Central memory CD8-positive, alpha-beta T cell (primary cell): ENCODE measurements at places on chromosomes 13 and 19.

- DNase-seq: no peak
These were observed 29.4 kb downstream of the DNM2 start for GRCh38 chr19:10747271-10747670.

GRCh38 chr19:43667126-43667875, 2.7 kb downstream of the PLAUR start:
- no peak for DNase-seq

- DNase-seq: peak; percentile 69
These were observed 45.6 kb upstream of the UBE2L5 start for GRCh38 chr13:30376426-30377311.

- DNase-seq: no peak
These were observed 3.0 kb upstream of the ZNF628 start for GRCh38 chr19:55473225-55474012.

DNA sequence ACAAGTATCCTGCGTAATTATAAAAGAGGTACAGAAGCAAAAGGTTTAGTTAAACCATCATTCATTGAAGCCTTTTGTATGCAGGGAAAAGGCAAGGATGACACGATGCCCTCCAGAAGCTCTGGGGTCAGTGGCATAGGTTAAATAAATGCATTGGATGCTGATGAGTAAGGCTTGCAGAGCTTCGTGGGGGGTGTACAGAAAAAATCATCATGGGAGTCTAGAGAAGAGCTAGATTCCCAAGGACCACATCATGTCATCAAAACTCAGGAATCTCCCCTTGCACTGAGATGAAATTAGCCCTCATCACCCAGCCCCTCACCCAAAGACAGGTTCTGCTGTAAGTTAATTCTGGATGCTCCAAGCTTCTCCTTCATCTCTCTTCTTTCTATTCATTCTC, 8.3 kb downstream of the FPR1 start:
- DNase-seq: no peak

DNA sequence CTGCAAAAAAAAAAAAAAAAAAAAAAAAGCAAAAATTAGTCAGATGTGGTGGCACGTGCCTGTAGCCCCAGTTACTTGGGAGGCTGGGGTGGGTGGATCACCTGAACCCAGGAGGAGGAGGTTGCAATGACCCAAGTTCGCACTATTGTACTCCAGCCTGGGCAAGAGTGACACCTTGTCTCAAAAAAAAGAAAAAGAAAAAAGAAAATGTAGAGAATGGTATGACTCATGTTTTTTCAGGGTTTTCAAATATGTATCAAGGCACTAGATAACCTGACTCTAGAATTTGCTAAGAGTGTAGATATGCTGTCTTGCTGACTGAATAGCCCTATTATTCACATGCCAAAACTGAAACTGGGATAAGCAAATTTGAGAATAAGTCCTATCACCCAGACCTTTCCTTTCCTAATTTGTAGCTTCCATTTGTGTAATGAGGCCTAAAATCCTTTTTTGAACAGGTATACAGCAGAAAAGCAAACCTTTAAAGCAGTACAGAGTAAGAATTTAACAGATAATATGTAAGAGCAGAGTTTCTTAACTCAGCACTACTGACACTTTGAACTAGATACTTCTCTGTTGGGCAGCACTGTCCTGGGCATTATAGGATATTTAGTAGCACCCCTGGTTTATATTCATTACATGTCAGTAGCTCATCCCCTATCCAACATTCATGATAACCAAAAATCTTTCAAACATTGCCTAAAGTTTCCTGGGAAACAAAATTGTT, 108.6 kb downstream of the ELF1 start:
- DNase-seq: no peak

DNA sequence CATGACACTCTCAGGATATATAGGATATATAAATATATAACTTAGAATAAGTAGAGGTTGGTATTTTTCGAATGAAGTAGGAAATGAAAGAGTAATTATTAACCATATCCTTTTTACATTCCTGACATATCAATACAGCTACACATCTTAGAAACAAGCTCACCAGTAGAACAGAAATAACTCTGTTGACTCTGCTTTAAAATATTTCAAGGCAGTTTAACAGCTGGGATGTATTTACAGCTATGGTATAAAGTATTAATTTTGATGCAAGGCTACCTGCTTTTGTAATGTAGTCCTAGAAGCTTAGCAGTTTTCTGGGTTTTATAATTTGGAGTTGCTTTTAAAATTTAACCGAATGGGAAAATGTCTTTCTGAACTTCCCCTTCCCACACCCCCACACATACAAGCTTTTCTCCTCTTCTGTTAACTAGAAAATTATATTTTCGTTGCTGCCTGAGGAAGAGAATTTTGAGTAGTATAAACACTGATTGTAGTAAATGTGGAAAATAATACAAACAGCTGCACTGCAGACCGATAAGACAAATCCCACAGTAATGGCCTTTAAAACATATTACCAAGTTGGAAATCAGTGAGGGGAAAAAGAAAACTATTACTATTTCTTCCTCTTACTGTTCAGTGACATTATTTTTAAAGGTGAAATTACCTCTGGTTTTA, 147.7 kb downstream of the GGACT start:
- DNase-seq: no peak

DNA sequence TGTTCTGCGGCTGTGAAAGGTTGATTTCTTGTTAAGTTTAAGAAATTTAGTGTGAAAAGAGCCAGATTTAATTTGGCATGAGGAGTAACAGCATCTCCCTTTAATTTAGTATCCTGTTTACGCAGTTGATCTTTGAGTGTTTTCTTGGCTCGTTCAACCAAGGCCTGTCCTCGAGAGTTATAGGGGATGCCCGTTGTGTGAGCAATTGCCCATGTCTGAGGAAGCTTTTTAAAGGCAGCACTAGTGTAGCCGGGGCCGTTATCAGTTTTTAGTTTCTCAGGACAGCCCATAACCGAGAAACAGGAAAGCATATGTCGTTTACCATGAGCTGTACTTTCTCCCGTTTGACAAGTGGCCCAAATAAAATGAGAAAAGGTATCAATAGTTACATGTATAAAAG, 47.5 kb upstream of the ZNF43 start:
- no peak for DNase-seq

GRCh38 chr13:43662976-43663375, 123.8 kb downstream of the ENOX1 start:
- DNase-seq: no peak

DNA sequence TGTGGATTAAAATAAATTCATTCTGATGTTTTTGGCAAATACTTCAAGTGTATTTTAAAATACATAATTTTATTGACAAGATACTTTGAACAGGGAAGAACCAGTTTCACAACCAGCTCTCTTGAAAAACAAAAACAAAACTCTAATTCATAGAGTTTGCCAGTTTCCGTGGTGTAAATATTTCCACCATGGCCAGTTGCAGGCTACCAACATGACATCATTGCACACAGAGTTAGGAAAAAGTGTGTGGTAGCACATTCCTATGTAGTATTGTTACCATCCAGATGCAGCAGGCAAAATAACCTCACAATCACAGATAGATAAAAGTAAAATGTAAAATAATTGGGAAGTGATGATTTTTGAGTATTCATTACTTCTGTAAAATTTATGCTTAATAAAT, 7.7 kb upstream of the RNF113B start:
- DNase-seq: no peak

DNA sequence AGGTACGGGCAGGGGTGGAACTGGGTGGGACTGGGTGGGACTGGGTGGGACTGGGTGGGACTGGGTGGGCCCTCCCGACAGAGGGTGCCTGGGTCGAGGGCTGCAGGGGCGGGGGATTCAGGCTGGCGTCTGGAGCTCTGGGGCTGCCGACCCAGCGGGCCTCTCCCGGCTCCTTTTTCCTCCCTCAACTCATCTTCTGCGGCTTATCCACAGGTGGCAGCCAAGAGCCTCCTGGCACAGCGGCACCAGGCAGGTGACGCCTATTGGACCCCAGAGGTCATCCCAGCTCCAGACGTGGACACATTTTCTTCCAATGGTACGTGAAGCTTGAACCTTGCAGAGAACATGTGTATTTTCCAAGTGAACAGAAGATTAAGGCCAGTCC, 533 bp downstream of the ZNF544 start:
- no peak for DNase-seq

- DNase-seq: peak; percentile 54
These were observed 900 bp downstream of the PPP1R13L start for GRCh38 chr19:45403781-45404556.

DNA sequence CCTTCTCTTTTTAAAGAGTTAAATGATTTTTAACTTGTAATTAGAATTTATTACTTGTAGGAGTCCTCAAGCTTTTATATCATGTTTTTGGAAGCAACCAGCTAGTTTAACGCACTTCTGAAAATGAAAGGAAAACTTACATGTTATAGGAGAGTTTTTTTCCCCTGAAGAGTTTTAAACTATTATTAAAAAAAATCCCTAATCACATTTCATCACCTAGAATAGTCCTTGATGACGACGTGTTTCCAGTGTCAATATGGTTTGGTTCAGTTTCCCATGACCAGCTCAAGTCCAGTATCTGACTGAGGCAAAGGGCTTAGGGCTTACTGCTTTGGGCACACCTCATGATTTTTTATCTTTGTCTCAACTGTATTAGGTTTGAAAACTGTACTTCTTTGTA, 36.0 kb downstream of the URI1 start:
- no peak for DNase-seq

DNA sequence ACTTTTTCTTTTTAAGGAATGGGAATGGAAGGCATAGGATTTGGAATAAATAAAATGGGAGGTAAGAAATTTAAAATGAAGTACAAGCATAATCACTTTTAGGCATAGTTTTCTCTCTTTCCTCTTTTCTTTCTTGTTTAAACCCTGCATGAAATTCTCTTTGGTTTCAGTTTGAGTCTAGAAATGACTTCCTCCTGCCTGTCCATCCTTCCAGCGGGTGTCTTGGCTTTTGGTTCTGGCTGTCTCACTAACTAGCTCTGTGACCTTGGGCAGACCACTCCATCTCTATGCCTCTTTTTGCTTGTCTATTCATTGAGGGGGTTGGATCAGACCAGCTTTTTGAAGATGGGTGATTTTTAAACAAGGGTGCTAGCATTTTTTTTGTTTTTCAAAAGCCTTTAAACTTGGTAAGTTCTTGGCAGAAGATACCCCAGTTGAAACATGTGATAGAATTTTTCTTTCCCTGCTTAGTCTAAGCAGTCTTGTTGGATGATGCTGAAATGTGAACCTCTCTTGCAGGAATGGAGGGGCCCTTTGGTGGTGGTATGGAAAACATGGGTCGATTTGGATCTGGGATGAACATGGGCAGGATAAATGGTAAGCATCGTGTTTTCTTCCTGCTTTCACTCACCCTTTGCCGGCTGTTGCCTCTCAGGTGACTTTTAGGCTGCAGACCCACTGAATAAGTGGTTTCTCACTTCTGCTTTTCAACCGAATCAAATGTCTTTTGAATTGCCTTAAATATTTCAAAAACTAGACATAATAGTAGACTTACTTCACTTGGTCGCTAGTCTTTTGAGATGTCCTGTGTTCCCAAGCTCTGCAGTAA, 28.6 kb downstream of the PRAM1 start:
- DNase-seq: no peak

GRCh38 chr13:107734891-107735625, 480.3 kb downstream of the LIG4 start:
- DNase-seq: no peak

DNA sequence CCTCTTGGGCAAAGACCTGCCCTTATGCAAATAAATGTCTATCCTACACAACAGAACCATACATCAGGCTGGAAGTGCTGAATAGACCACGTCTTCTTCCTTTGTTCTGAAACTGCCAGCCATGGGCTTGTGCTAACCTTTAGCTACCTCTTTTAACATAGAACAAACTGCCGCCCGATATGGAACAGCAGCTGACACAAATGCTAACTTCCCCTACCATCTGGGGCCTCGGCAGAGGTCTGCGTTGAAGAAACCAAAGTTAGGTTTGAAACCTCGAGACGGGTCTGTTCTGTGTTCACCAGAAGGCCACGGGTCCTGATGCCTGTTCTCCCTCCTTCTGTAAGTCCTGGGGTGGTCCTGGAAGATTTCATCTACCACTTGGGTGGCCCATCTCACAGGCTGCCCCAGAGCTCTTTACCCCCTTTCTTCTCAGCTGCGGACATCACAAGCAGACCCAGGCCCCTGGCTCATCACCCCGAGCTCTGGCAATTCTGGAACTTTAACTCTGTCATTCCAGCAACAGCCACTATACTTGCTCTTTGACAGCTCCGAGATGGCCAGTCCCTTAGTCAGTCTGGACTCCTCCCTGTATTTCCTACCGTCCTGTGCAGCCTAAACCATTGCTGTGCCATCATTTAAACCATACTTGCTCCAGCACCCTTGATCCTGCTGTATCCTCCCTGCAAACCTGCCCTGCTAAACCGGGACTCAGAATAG, 146.7 kb downstream of the USP12 start:
- no peak for DNase-seq

- no peak for DNase-seq
These were observed 2.7 kb downstream of the CELF5 start for GRCh38 chr19:3227054-3227626.

- no peak for DNase-seq
These were observed 91.9 kb upstream of the MBNL2 start for GRCh38 chr13:97130190-97130589.

DNA sequence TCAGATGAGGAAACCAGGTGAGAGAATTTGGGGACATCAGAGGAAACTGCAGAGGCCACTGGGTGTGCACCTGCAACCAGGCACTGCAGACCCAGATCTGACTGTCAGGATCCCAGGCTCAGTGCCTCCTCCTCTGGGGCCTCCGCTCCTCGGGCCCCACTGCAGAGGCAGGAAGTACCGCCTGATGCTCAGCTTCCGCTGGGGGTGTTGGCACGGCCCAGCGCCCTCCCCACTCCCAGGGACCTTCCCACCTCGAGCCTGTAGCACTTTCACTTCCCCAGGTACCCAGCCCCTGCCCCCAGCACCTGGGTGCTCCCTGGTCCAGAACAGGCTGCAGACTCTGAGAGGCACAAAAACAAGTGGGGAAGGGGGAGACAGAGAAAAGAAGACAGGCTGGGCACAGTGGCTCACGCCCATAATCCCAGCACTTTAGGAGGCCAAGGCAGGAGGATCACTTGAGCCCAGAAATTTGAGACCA, 1.4 kb upstream of the CD37 start:
- DNase-seq: peak; percentile 51
